ENCODE measurements at places on chromosomes 1 and 21.

DNA sequence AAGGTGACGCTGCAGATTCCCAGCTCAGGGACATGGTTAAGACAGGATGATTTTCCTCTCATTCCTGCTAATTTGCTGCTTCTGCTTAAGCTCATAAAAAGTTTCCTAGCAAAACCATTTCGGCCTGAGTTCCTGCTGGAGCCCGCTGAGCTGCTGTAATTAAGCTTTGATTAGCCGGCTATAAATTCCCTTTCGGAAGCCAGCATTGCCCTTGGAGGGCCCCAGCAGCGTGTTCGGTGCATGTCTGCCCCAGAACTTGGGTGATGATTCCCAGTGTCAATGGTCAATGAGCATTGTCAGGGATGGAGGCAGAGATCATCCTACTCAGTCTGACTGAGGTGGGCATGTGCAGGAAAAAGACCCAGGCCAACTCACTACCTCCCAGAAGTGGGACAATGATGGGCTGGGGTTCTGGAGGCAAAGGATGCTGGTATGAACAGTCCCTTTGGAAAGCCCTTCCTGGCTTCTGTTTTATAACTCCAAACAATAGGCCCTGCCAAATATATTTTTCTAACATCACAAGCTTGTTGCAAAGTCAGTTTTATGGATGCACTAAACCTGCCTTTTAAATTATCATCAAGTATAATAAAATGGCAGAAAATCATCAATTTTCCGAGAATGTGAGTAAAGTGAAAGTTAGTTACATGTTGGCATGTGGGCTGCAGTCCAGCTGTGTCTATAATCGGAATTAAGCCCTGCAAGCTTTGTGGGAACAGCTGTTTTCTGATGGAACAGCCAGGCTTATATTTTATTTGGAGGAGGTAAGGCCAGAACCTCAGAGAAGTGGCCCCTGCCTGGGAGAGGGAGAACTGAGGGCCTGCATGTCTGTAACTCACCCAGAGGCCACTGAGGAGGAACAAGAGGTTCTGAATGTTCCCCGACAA is 257.1 kb downstream of the GRIK3 start:
- DNase-seq: no peak

DNA sequence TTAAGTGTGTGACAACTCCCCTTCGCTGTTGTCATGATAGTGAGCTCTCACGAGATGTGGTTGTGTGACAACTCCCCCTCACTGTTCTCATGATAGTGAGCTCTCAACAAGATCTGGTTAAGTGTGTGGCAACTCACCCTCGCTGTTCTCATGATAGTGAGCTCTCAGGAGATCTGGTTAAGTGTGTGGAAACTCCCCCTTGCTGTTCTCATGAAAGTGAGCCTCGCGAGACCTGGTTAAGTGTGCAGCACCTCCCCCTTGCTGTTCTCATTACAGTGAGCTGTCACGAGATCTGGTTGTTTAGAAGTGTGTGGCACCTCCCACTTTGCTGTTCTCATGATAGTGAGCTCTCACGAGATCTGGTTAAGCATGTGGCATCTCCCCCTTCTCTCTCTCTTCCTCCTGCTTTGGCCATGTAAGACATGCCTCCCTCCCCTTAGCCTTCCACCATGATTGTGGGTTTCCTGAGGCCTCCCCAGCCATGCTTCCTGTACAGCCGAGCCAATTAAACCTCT is 25.1 kb upstream of the LSS start:
- DNase-seq: no peak

DNA sequence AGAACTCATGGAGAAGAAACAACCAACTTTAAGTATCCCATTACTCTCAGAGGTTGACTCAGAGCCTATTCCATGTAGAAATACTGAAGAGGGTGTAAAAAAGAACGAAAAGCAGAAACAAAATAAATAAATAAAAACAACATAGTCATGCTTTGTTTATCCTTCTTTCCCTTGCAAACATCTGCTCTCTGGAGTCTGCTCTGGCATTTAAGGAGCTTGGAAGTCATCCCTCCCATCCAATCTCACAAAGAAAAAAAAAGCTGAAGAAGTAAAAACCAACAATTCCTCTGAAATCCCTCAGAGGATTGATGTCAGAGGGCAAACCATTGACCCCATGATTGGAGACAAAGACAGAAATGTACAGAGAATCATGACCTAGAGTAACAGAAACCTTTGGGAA is 302.6 kb upstream of the GREM2 start:
- DNase-seq: no peak

DNA sequence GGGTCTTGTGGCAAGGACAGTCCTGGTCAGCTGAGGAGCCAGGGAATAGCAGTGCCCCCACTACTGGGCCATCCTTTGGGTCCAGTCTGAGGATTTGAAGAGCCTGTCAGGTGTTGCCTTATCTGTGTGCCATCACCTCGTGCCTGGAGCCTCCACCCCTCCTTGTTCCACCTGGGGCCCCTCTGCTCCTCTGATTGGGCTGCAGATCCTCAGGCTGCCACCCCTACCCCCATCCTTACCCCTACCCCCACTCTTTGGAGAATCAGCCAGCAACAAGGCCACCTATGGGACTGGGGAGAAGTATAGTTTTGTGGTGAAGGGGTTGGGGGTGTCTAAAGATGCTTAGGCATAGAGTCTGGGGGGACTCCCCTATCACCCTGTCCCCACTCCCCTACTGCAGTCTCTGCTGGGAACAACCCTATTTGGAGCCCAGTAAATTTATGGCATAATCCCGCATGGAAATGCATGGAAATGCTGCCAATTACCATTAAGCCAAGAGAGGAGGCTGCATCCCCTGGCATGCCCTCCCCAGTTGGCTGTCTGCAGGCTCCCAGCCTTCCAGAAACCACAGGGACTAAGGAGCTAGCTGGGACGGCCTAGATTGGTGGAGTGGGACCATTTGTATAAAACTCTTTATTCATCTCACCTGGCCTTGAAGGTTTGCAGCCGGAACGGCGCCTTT is 142.7 kb upstream of the CSF3R start:
- DNase-seq: no peak

GRCh38 chr1:182084487-182085316 is 23.2 kb upstream of the ZNF648 start:
- peak; percentile 78 for DNase-seq

GRCh38 chr1:1020000-1020404 is at the start of gene AGRN:
Gene AGRN, plus strand, starts transcription at chr1:1020120. Its CDS starts 53 bp downstream, at chr1:1020173.
- DNase-seq: no peak

DNA sequence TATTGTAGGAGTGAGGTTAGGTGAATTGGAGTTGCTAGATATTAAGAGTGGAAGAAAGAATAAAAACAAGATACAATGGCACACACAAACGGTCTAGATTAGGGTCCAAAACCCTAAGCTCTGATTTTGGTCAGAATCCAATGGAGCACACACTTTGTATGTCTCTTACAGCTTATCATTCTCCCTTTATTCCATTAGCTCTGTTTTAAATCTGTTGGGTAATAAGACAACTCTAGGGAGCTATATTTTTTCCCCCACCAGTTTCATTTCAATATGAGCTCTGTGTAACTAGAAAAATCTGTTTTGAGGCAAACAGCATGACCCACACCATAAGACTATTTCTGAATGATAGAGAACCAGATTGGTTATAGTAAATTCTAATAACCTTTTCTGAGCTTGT is 465.6 kb downstream of the ADGRL2 start:
- no peak for DNase-seq

DNA sequence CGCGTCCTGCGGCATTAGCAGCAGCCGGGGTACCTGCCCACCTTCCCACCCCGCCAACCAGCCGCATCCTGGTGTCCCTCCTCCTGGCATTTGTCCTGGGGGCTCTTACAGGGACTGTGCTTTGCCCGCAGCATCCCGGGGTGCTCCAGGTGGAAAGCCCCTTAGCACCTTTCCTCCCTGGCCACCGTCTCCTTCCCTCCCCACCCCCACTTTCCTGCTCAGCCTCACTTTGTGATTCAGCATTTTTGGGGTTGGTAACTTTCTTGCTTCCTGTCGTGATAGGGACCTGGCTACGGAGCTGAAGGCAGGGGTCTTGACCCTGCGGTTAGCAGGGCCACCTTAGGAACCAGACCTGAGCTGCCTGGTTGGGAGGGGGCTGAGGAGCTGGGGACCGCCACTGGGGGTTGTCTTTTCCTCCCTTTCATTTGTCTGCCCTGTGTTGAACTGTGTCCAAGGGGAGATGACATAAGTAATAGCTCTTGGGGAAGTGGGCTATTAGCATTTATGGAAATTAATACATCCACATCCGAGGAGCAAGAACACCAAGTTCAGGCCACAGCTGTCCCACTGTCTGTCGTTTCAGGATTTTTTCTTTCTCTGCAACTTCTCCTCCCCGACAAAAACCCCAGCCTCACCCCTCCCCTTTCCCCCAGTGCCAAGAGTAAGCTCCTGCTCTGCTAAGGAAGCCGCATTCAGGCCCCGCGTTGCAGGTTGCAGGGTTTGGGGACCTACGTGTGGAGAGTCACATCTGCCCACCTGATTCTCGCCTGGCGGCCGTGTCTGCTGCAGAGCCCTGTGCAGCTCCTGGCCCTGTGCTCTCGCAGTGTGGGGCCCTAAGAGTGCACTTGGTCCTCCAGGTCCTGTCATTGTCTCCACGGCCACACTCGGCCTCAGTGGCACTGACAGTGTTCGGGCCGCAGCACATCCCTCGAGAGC is 1.6 kb upstream of the NPHP4 start:
- peak; percentile 26 for DNase-seq

All from RWPE1 (cell line).